Tibial artery (tissue), 4 donors: ENCODE measurements at places on chromosomes 4 and X.
A peak's percentile ranks its signal among the peaks of the same experiment; 100 is the strongest.

GRCh38 chr4:140152013-140152703 lies 1.8 kb downstream of the MAML3 start:
- DNase-seq, result peak; percentile 85

DNA sequence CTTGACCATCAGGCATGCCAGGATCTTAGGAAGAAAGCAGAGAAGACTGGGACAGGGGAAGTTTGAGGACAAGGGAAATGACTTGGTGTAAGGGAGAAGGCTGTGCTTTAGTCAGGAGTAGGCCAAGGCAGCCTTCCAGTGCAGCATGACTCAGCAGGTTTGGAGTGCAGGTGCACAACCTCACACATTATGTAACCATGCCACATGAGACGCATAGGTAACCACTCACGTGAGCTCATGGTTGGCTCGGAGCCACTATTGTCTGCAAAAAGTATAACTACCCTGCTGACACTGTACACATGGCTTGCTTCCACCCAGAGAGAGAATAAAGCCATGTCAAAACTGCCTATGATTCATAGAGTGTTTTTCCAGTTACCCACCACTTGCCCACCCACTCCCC lies 715.9 kb downstream of the SMARCA1 start:
- no peak for DNase-seq

GRCh38 chrX:19107035-19107434 lies 15.2 kb downstream of the ADGRG2 start:
- DNase-seq, result no peak

GRCh38 chrX:12903646-12904045 lies 2.8 kb upstream of the TLR8 start:
- no peak for DNase-seq
